ENCODE measurements at places on chromosomes 4 and X.

DNA sequence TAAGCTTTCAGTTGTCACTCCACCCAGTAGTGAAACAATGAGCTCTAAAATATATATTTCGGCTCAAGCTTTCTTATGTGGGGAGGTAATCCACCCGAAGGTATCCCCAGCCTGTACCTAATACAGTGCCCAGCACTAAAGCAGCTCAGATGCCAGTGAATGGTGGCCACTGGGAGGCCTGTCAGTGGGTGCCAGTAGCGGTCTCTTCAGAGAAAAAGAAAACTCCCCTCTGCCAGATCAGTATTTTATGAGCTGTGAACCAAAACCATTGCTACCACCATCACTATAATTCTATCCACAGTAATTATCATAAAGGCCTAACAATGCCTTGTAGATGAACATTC lies 835 bp upstream of the NFKB1 start:
- no peak for DNase-seq

GRCh38 chr4:170124406-170124805 lies 34.6 kb upstream of the AADAT start:
- no peak for DNase-seq

- no peak for DNase-seq
Measured at GRCh38 chr4:24328711-24329110, 255.6 kb downstream of the DHX15 start.

- DNase-seq: no peak
Measured at GRCh38 chr4:1500231-1500965, 94.2 kb upstream of the NKX1-1 start.

- DNase-seq: no peak
Measured at GRCh38 chr4:168551945-168552695, 55.3 kb downstream of the PALLD start.

- DNase-seq: no peak
Measured at GRCh38 chrX:31893525-31893924, 821.7 kb upstream of the FTHL17 start.

GRCh38 chrX:10158279-10159144 lies 1.7 kb downstream of the CLCN4 start:
- no peak for DNase-seq

DNA sequence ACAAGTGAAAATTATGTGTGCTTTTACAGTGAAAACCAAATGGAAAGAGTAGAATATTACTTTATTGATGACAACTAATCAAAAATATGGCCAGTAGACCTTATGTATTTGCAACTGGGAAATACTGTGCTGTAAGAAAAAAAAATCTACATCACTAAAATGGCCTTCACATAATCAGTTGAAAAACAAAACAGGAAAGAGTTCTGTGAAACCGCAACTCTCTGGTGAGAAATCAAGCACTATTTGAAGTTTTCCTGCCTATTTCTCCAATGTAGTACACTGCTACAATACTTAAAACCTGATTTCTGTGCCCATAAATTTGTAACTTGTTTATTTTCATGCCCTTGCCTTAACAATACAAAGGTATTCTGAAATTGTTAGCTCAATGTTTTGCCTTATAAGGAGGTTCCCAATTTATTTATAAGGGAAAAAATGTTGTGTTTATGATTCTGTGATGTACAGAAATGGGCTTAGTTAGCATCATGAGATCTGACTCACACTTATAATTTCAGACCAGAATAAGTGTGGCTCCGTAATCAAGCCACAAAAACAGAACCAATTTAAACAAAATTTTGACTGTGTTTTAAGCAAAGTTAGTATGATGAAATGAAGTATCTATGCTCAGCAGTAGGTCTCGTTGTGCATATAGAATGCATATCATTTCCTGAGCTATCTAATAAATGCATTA lies 147.1 kb downstream of the FAT4 start:
- no peak for DNase-seq

DNA sequence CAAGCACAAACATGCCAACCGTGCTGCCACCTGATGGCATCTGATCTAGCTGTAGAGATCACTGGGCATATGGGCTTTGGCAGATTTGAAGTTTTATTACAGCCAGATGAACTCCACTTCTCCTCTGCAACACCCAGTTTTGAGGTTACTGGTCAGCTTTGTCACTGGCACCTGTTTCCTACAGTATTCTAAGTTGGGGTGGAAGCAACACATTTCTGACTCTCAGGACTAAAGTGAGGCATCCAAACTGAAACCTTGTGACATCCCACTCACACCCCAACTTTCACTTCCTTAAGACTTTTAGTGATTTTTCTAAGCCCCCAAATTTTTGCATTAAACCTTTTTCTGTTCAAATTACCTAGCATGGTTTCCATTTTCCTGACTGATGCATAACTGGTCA lies 115.1 kb upstream of the PCDH18 start:
- no peak for DNase-seq

- no peak for DNase-seq
Measured at GRCh38 chr4:24560868-24561368, 23.4 kb downstream of the DHX15 start.

GRCh38 chr4:163048447-163048846 lies 118.2 kb downstream of the NAF1 start:
- no peak for DNase-seq

DNA sequence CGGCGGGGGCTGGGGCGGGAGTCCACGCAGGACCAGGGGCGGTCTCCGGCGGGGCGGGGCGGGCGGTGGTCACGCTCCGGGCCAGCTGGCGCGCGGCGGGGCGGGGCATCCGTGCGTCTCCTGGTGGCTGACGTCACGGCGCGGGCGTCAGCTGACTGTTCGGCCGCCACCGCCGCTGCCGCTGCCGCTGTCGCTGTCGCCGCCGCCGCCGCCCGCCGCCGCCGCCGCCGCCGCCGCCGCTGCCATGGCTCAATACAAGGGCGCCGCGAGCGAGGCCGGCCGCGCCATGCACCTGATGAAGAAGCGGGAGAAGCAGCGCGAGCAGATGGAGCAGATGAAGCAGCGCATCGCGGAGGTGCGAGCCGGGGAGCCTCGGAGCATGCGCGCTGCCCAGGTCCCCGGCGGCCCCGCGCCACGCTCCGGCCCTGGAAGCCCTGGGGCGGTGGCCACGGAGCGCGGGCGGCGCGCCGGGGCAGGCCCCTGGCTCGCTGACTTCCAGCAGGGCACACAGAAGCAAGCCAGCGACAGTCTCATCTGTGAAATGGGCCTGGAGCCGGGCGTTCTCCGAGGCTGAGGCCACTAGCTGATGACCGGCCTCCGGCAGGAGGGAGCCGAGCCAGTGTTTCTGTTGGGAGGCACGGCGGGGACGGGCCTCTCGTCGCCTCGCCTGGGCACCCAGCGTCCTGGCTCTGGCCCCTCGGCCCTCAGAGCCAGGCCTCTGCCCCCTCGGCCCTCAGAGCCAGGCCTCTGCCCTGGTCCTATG lies at the start of gene FAM50A:
FAM50A (plus strand) TSS at position 150 of the 763 bp plus-strand sequence; CDS start at position 245, 95 bp downstream.
- peak; percentile 57 for DNase-seq

GRCh38 chr4:88108747-88109122 lies 49.7 kb downstream of the ABCG2 start:
- no peak for DNase-seq

- no peak for DNase-seq
Measured at GRCh38 chr4:153427363-153428071, 38.6 kb upstream of the TMEM131L start.

DNA sequence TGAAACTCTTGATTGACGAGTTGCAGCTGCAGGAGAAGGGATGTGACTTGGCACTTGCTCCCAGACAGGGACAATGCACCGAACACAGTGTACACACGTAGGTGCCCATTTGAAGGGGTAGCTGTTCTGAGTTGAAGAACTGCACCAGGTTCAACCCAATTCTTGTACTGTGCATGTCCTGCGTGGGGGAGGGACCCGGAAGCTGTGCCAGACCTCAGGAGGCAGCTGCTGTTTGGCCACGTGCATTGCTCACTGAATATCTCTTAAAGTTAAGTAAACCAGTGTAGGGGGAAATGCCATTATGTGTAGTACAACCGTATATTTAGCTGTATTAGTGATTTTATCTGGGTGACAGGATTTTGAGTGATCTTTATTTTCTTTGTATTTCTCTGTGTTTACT lies 12.0 kb upstream of the RBBP7 start:
- no peak for DNase-seq

DNA sequence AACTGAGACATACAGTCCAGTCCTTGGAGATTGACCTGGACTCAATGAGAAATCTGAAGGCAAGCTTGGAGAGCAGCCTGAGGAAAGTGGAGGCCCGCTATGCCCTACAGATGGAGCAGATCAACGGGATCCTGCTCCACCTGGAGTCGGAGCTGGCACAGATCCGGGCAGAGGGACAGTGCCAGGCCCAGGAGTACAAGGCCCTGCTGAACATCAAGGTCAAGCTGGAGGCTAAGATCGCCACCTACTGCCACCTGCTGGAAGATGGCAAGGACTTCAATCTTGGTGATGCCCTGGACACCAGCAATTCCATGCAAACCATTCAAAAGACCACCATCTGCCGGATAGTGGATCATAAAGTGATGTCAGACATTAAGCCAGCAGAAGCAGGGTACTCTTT lies 20.4 kb upstream of the FRMPD3 start:
- DNase-seq: no peak

DNA sequence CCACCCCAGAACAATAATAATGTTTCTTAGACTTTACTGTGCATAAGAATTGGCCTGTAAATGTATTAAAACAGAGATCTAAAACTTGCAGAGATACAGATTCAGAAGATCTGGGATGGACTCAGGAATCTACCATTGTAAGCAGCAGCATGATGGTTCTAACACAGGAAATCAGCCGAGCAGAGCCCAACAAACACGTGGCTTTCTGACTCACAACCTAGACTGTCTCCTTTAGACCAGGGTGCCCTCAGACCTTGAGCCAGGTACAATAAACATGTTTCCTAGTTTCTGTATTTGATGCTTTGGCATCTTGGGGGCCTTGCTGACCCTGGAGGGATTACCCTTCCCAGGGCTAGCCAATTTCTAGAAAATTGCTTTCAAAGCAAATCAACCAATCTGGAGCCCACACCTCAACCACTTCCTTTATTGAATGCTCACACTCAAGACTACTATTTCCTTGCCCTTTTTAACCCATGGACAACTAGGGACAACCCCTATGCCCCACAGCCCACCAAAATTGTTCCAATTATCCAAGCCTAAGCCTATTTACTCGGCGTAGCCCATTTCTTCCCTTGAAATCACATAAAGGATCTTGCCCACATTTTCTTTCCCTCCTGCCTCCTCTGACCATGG lies 80.5 kb downstream of the TBC1D9 start:
- no peak for DNase-seq

DNA sequence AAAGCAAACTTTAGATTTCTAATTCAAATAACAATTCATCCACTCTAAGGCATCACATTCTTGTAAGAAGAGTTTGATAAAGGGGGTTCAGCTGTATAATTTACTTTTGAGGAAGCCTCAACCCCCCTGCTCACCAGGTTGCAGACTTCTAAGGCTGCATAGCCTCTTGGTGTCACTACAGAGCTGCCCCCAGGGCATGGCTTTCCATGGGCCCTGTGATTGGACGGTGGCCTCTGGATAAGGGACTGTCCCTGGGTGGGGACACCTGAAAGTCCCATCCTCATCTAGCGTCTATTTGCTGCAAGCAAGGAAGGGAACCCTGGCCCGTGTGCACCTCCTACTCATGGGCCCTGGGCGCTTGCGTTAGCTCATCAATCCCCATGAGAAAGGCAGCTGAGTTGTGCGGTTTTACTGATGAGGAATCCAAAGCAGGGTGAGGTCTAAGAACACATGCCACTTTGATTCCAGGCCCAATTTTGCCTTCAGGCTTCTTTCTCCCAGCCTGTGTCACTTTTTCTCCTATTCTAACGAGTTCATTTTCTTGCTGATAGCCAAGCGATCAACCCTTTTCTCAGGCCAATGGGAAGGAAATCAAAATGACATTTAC lies 51.8 kb downstream of the SCML1 start:
- DNase-seq: no peak

- DNase-seq: no peak
Measured at GRCh38 chr4:13481569-13481968, 2.6 kb downstream of the RAB28 start.

DNA sequence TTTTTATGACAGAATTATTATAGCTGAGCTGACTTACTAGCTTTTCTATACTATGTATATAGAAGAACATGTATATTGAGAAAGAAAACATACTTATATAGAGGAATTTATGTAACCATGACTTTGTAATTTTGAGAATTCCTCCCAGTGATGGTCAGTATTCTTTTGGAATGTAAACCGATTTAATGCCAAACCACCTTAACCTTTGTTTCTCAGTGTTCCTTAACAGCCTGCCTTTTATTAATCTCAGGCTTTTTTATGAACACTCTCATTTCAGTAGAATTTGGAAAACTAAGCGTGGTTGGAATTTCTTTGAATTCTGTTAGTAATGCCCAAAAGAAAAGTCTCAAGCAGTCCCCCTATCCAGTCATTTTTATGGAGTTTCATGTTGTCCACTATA lies 47.0 kb downstream of the MOSPD2 start:
- no peak for DNase-seq

DNA sequence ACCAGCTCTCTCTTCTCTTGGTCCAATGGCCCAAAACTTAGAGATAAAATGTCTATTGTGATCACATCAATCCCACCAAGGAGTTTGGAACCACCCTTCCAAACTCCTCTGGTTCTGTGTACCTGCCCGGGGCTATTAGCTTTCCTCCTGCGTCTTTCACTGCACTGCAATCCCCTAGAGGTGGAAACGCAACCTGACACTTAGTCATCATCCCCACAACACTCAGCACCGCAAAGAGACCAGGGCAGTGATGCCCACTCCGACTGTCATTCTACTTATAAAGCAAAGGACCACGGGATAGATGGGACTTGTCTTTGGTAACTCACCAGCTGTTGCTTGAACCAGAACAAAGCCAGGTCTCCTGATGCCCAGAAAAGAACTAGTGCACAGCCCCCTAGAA lies 22.0 kb downstream of the AFAP1 start:
- DNase-seq: no peak

DNA sequence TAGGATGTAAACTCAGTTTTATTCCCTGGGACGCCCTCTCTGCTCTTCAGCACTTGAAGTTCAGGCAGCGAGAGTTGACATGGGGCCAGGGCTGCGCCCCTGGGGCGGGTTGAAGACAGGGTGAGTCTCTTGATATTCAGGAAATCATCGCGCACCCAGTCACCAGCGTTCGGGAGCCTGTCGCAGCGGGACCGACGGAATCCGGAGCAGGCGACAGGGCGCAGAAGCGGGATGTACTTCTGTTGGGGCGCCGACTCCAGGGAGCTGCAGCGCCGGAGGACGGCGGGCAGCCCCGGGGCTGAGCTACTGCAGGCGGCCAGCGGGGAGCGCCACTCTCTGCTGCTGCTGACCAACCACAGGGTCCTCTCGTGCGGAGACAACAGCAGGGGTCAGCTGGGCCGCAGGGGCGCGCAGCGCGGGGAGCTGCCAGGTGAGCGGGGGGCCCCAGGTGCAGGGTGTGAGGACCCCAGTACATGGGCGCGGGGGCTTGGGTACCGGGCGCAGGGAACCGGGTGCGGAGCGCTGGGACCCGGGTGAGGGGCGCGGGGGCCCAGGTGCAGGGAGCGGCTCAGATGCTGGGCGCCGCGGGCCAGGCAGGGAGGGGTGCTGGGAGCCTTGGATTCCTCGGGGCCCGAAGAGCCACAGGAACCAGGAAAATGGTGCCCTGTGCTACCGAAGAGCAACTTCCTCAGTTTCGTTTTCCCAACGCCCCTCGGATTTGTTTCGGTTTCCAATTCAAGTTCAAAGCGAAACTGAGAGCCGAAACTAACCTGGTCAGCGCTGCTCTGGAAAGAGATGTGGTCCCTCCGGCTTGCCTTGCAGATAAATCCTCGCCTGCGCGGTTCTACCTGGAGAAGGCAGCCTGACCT lies at the start of gene HERC6:
HERC6 (plus strand) TSS at position 162 of the 869 bp plus-strand sequence; CDS start at position 232, 70 bp downstream.
- peak; percentile 68 for DNase-seq

- DNase-seq: peak; percentile 23
Measured at GRCh38 chr4:6855692-6856297, 53.8 kb upstream of the TBC1D14 start.

All from activated T-cell treated with anti-CD3 and anti-CD28 coated beads for 24 hours (primary cell).